ENCODE measurements at places on chromosomes 6 and 20.

DNA sequence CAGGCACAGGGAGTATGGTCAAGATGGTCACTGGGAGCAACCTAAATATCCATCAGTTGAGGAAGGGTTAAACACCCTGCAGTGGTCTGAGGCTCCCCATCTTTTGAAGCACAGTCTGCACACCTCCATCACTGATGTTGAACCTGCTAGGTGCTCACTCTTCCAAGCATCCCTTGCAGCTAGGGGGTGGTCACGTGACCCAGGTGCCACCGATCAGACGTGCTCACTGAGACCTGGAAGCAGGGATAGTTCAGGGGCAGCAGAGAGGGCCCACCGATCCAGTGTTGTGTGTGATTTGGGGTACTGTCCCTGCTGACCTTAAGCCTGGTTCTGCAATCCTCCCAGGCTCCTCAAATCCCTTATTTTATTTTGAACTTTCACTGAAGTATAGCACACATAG is 134.6 kb downstream of the CEBPB start:
- no peak for DNase-seq

- DNase-seq: no peak
Observed at GRCh38 chr6:15246217-15246665, 372 bp downstream of the JARID2 start.

DNA sequence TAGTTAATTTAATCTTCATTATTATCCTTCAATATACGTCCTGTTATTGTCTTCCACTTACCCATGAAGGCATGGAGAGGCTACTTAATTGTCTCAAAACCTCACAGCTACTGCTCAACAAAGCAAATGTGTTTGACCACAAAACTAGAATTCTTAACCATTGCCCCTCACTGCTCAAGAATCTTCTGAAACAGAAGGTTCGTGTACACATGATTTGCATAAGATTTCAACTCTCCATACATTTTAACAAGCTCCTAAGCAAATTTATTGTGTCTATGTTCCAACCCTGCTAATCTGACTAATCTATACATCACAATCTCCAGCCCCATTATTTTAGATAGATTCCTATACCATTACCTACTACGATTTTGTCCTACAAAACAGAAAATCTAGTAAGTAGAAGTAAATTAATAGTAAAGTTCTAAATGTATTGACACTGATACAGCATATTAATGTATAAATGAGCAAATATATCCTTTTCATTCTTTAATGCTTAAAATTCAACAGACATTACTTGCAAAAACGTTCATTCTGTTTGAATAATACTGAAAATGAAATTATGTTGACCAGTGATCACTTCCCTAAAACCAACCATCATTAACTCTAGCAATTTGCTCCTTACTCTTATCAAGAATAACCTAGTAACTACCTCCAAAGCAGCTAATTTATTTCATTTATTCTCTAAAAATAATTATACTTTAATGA is 89.7 kb upstream of the RNF217 start:
- no peak for DNase-seq

GRCh38 chr20:49610691-49611538 is 43.0 kb upstream of the PTGIS start:
- DNase-seq: no peak

Measured in iris pigment epithelial cell (primary cell).